ENCODE measurements at places on chromosomes 2 and 18.

DNA sequence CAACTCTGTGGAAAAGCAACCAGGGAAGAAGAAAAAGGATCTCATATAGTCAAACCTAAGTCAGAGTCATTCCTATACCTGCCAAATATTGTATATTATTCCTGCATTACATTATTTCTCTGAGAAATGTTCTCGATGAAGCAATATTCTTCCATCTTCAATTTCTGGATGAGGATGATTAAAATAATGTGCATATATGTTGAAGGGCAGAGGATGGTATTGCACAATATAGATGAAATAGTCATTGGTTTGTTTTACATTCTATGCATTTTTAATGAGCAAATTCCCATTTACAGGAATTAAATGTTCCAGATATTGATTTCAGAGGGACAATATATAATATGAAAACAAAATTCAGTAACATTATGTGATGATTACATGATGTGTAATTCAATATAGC, 545.2 kb downstream of the STK39 start:
- DNase-seq = no peak

GRCh38 chr18:23967321-23968089, 47.0 kb upstream of the TTC39C start:
- DNase-seq = no peak

DNA sequence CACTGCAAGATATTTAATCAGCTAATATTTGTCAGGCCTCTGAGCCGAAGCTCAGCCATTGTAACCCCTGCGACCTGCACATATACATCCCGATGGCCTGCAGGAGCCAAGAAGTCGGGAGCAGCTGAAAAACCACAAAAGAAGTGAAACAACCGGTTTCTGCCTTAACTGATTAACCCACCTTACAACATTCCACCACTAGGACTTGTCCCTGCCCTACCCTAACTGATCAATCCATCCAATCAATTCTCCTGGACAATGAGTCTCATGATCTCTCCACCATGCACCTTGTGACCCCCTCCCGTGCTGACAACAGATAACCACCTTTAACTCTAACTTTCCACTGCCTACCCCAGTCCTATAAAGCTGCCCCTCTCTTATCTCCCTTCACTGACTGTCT, 945.4 kb upstream of the GYPC start:
- no peak for DNase-seq

GRCh38 chr2:10204326-10205161, 82.0 kb downstream of the RRM2 start:
- no peak for DNase-seq

DNA sequence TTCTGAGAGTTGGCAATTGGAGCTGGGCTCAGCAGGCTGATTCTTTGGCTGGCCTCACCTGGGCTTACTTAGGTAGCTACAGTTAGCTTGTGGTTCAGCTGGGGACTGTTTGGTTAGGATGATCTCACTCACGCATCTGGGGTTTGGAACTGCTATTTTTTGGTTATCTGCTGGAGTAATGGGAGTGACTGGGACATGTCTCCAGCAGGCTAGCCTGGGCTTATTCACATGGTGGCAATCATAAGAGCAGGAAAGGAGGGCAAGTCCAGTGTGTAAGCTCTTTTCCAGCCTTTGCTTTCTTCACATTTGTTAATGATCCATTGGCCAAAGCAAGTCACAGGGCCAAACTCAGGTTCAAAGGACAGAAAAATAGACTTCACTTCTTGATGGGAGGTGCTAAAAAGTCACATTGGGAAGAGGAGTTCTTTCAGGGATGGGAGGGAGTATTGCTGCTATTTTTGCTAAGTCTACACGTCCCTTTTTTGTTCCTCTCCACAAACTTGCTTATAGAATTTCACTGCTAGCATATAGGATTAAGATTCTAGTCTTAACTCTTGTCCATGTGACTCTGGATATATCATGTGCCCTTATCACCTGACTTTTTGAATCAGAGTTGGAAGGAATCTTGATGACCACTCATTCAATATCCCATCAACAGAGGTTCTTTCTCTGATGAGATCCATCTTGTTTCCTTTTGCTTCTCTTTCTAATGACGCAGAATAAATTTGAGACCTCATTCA, 174.0 kb downstream of the ZFP36L2 start:
- no peak for DNase-seq

DNA sequence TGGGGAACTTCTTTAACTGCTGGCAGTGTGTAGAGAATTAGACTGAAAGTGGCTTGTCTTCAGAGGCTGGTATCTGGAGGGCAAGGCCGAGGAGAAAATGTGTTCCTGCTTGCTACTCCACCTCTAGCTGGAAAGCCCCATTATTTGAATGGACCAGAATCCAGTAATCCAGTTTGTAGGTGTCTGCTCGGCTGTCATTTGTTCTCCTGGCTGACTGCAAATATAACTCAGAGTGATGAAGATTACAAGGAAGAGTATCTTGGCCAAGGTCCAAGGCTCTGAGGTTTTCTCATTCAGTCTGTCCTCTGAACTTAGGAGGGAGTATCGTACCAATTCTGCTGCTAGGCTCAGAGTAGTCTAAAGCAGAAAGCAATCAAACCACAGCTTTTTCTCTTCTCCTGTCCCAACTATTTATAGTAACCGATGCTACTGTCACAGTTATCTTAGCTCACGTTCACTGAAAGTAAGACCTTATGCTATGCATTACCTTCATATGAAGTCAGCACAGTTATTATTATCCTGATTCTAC, 228.6 kb downstream of the SETBP1 start:
- no peak for DNase-seq

- no peak for DNase-seq
Measured at GRCh38 chr2:147325990-147326389, 518.8 kb upstream of the ACVR2A start.

DNA sequence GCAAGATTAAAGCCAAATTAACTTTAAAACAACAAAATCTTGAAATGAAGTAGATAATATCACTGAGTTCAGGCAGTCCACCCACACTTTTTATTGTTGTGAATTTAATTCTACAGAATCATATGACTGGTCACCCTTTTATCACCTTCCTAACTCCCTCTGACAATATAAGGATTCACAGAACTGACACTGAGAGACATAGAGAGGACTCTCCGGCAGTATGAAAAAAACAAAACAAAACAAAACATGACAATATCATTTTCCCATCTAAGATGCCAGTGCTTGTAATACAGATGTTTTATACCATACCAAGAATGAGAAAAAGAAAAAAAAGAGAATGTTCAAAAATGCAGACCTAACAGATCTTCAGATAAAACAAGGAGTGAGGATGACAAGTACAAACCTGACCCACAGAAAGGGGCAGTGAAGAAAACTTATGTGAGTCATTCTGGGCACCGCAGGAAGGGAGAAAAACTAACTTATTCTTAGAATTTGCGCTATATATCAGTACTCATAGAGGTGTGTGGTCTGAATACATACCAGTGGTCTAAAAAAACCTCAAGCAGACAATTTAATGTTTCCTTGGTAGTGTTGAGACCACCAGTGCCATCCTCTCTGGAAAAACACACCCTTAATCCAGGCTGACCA, 136.6 kb downstream of the ZAP70 start:
- DNase-seq = no peak

DNA sequence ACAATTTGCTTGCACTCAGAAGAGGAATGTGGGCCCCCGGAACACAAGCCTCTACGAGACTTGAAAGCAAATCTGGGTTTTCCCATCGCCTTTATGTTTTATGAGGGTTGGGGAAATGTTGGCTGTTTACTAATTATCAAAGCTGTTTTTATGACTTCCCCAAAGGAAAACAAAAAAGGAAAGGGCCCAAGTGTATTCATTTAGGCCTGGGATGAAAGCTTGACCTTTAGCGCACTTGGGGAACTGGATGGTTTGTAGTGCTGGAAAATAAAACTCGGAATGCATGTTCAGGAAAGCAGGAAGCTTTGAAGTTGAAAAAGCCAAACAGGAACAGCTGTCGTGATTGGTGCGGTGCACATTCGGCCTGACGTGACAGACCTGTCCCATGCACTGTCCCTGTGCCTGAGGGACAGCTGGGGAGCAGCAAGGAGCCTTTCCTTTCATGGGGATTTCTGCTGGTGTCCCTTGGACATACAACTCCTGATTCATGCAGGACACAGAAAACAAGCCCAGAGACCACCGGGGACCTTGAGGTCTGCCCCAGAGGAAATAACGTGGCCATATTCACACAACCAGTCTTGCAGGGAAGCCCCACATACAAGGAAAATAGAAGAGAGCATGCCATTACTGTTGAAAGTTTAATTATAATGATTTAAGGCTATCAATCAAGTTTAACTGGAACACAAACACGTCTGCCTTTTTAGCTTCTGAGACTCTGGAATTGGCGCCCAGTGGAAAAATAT, 169.7 kb upstream of the APCDD1 start:
- DNase-seq = no peak

GRCh38 chr2:118847762-118848172, 319 bp upstream of the EN1 start:
- DNase-seq = no peak

GRCh38 chr2:102310964-102311640, at the start of gene IL1RL1:
IL1RL1 (plus strand) TSS chr2:102311563; CDS start chr2:102338265, 26,702 bp downstream.
- no peak for DNase-seq

DNA sequence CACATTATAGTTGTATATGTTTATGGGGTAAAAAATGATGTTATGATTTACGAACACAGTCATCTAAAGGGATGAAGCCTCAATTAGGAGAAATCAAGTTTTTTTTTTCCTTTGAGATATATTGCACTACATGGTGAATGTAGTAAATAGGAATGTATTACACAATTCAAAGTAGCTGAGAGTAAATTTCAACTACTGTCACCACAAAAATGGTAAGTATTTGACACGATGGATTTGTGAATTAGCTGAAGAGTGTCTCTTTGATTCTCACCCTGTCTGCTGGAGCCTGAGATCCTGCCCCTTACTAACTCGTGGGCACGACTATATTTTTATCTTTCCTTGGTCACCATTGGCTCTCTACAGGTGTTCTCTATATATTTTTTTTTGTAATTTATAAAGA, 540.4 kb upstream of the DSEL start:
- DNase-seq = no peak

DNA sequence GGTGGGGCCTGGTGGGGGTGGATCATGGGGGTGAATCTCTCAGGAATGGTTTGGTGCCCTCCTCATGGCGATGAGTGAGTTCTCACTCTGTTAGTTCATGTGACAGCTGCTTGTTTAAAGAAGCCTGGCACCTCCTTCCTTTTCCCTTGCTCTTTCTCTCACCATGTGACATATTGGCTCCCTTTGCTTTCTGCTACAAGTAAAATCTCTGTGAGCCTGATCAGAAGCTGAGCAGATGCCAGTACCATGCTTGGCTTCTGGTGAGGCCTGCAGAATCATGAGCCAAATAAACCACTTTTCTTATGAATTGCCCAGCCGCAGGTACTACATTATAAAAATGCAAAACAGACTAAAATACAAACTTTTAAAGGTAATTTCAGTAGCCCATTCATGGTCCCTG, 73.4 kb upstream of the TEX51 start:
- no peak for DNase-seq

- DNase-seq = no peak
Measured at GRCh38 chr18:79403723-79404566, 8.2 kb downstream of the NFATC1 start.

DNA sequence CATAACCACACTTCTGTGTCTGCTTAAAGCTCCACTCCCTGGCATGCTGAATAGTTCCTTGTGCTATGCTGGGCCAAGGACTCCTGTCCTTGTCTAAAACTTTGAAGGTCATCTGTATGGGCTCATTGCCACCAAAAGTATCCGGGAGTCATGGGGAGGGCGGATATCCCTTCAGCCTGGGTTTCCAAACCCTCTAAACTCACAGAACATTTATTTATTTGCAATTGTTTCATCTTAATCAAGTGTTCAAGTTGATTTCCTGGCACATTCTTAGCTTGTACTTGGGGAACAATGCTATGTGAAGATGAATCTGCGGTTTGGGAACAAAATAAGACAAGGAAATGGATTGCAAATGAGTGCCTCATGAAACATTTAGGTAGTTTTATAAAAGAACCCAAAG, 1.8 kb downstream of the NOSTRIN start:
- DNase-seq = peak; percentile 25

DNA sequence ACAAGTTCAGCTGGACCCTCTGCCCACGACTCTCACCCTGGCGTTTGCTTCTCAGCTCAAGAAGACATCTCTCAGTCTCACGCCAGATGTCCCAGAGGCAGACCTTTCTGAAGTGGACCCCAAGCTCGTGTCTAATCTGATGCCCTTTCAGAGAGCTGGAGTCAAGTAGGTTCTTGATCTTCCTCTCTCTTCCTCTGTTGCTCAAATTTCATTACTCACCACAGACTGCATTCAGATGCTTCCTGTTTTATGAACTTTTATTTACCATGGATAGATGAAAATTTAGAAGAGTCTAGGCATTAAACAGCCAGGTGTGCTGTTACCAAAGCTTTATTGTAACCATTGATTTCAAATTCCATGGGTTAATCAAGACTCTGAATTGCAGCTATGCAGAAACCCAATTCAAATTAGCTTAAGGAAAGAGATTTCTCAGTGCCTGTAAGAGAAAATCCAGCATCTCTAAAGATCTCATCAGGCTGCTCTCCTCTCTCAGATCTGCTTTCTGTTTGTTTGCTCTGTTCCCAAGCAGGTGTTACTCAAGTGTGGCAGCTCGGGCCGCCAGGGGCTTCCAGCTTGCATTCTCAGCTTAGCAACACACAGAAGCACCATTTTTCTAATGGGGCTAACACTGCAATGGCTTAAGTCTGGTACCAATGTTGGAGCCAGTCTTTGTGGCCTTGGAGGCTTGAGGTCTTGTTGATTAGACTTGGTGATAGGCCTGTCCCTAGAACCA, 16.5 kb downstream of the SMARCAL1 start:
- no peak for DNase-seq

- peak; percentile 47 for DNase-seq
Measured at GRCh38 chr2:101518578-101519492, 43.9 kb upstream of the RFX8 start.

DNA sequence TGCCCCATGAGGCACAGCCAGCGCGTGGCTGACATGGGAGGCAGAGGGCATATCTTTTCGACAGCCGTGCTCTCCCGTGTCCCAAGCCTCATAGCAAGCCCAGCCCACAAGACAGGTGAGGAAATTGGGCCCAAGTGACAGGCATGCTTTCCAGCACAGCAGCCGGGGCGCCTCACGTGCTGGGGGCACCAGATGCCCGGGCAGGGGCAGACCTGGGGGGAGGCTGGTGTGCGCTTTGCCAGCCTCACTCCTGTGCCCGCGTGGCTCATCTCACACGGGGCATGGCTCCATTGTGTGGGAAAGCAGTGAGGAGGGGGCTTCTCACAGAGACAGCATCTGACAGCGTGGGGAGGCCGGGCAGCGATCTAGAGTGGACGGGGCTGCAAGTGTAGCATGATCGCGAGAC, 93.2 kb downstream of the USP40 start:
- no peak for DNase-seq

DNA sequence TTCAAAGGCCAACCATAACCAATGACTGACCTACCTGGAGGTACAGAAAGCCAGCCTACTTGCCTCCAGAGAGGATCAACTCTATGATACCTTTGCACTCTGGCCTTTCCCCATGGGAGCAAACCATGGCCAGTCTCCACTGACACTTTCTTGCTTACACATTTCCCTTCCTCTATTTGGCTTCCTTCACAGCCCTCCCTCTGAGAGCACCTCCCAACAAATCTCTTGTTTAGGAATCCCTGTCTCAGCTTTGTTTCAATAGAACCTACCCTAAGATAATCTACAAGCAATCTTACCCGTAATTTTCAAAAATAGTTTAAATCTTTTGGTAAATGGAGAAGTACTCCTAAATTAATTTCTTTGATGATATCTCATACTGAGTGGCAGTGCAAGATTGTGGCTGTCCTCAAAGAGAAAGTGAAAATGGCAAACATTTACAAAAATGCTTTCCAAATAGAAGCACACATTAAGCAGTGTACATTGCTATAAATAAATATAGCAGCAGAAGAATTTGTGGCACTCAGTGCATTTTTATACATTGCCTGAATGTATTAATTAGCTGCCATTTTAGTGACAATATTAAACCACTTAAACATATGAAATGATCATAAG, 140.6 kb downstream of the CCDC148 start:
- no peak for DNase-seq

Measured in heart left ventricle (tissue), 16 donors.